ENCODE measurements at places on chromosomes 1 and 21.

DNA sequence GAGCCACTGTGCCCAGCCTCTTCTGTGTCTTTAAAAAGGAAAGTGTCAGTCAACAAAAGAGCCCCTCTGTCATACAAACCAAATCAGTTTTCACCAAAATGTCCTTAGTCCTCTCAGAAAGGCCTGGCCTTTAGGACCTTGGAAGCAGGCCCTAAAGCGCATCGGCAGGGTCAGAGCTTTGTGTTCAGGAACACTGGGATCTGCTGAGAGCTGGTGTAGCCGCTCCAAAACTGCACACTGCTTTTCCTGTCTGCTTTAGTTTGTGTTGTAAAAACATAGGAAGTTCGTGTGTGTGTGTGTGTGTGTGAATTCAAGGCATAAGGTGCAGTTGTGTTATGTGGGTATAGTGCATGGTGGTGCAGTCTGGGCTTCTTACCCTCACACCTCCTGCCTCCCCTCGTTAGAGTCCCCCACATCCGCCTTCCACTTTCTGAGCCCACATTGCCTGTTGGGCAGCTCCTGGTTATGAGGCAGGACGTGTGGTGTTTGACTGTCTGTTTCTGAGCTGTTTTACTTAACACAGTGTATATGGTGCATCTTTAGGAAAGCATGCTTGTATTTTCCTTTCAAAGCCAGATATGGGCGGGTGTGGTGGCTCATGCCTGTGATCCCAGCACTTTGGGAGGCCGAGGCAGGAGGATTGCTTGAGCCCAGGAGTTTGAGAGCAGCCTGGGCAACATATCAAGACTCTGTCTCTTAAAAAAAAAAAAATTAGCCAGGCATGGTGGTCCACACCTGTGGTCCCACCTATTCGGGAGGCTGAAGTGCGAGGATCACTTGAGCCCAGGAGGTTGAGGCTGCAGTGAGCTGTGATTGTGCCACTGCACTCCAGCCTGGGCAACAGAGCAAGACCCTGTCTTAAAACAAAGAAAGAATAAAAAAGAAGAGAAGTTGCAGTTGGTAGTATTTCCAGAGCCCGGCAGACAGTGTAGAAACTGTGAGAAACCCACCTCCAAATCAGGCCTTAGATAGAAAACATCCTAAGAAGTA lies 12.4 kb downstream of the IBA57 start:
- DNase-seq: no peak

DNA sequence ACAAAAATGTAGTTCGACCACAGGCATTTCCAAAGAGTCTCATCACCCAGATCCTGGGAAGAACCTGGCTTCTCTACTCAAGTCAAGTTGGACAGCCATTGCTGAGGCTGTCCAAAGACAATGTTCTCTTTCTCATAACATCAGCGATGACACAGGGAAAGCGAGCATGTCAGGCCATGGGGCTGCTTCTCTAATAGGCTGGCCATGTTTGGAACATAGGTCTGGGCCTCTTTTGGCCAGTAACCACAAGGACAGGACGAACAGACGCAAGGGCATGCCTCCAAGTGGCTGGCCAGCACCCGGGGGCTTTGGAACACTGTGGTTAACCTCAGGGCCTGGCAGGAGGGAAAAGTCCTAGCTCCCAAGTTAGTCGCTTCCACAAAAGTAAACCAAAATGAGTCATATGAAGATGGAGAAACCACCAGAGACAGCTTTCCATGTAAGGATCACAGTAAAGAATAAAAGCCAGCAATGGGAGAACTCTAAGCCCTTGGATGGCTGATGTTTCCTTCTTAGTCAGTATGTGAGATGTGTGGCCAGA lies 80.6 kb upstream of the SLC44A3 start:
- no peak for DNase-seq

GRCh38 chr1:89203166-89203565 lies 4.4 kb upstream of the GBP4 start:
- DNase-seq: no peak

DNA sequence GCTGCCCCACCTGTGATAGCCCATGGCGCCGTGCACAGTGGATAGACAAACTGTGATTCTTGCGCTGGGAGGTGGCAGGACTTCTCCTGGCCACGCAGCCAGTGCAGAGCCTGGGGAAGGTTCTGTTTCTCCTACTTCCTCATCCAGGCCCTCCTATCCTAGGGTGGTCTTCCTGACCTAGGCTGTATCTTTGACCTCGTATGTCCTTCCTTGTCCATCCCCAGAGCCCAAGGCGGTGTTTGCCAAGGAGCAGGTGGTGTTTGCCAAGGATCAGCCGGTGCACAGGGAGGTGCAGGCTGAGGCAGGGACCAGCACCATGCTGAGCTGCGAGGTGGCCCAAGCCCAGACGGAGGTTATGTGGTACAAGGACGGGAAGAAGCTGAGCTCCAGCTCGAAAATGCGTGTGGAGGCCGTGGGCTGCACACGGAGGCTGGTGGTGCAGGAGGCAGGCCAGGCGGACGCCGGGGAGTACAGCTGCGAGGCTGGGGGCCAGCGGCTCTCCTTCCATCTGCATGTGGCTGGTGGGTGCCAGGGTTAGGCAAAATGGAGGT lies 63.9 kb downstream of the OBSCN start:
- DNase-seq: no peak

- no peak for DNase-seq
Measured at GRCh38 chr21:45982758-45983648, 1.4 kb downstream of the COL6A1 start.

DNA sequence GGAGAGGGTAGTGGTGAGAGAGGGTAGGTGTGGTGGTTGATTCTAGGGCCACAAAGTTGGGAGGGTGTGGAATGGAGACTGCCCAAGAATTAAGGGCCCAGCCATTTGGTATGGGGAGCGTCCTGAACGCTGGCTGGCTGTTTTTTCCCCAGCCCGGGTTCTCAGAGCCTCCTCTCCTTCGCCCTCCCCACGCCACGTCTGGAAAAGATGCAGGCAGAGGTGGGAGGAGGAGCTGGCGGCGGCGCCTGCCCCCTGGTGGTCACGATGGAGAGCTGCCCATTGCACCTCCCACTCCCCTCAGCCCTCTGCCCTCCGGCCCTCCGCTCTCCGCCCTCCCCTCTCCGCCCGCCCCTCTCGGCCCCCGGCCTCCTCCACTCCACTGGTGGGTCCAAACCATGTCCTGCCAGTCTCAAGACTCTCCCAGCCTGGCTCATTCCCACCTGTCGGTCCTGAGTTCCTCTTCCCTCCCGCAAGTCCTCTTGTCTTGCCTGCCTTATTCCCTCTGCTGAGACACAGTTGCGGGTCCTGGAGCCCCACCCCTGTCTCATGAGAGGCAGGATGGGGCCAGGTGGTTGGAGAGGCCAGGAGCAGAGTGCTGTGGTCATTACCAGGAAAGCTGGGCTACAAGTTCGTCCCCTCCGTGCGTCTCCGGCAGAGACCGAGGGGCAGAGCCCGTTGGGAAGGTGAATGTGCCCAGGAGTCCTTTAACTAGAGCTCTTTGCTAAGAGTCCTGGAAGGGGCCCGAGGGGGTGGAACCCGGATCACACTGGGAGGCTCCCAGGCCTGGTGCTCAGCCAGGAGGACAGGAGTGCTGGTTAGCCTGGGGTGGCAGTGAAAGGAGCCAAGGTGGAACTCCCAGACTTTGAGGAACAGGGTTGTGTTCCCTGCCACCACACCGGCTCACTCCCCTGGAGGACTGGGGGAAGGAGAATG lies 22.6 kb downstream of the ETNK2 start:
- peak; percentile 61 for DNase-seq

All from SK-N-DZ (cell line).